Posterior cingulate gyrus (tissue), 11 donors: ENCODE measurements at places on chromosomes 5 and 9.

DNA sequence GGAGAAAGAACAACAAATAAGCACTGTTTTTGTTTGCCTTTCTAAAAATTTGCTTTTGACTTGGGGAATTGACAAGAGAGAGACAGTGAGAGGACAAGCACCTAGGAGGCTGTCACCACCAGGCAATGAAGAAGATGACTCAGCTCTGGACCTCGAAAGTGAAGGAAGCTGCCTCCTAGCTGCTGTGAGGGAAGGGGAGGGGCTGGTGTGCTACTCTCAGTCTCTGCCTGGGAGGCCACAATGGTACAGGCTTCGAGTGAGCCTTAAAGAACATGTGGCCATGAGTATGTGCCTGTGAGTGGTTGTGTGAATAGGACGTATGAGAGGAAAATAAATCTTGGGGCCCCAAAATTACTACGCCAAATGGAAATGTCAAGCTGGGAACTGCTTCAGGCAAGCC, 7.1 kb upstream of the PLK2 start:
- no peak for DNase-seq

DNA sequence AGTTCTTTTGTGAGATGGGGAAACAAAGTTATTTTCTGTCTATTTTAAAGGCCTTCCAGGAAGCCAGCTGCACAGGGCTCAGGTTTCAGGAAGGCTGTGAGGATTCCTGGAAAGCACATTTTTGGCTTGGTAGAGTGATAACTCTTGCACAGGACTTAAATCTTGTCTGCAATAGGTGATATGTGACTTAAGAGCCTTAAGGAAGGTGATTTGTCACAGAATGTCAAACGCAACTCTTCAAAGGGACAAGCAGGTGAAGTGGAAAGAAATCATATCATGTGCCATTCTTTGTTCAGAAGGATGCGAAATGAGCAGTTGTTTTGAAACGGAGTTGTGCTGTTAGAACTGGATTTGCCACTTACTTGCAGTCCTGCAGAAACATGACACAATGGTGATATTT, 459.3 kb downstream of the MAT2B start:
- no peak for DNase-seq

DNA sequence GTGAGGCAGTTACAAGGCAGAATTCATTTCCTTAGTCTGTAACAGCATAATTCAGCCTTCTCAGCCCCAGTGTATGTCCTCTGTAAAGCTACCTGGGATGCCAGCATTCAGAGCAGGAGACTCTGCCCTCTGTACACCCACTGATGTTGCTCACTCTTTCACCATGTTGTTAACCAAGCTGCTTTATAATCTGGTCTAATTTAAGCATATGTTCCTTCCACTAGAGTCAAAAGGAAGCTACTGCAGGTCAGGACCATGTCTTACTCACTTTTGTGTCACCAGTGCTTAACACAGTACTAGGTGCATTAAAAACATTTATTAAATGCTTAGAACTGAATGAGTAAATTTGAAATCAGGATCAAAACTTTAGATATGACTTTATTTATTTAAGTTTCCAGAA, 185.6 kb downstream of the FBXL17 start:
- no peak for DNase-seq

DNA sequence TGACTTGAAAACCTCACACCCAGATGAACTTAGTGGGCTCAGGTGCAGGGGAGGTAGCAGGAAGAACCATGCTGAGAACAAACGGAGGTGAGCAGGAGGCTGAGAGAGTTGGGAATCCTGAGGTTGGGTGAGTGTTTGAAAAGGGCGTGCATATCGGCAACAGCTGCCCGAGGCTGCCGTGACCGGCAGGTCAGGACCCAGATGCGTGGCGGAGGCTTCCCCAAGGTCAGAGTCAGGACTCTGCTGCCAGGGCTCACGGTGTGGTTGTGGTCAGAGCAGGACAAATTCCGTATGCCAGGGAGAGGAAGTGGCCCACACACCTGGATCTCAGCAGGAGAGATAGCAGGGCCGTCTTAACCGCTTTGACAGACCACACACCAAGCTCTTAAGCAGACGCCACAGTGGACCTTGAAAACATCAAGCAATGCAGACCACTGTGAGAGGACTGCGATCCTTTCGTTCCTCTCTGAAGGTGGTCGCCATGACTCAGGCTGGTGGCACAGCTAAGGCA, 43.1 kb downstream of the ADAMTS16 start:
- DNase-seq, result no peak

- no peak for DNase-seq
Measured at GRCh38 chr5:179554981-179555380, 4.6 kb downstream of the RUFY1 start.

- DNase-seq, result no peak
Measured at GRCh38 chr9:81517954-81518353, 171.4 kb downstream of the TLE1 start.

GRCh38 chr9:88531920-88532698, 2.9 kb upstream of the NXNL2 start:
- no peak for DNase-seq

- DNase-seq, result no peak
Measured at GRCh38 chr5:57231607-57232006, 57.7 kb downstream of the GPBP1 start.

DNA sequence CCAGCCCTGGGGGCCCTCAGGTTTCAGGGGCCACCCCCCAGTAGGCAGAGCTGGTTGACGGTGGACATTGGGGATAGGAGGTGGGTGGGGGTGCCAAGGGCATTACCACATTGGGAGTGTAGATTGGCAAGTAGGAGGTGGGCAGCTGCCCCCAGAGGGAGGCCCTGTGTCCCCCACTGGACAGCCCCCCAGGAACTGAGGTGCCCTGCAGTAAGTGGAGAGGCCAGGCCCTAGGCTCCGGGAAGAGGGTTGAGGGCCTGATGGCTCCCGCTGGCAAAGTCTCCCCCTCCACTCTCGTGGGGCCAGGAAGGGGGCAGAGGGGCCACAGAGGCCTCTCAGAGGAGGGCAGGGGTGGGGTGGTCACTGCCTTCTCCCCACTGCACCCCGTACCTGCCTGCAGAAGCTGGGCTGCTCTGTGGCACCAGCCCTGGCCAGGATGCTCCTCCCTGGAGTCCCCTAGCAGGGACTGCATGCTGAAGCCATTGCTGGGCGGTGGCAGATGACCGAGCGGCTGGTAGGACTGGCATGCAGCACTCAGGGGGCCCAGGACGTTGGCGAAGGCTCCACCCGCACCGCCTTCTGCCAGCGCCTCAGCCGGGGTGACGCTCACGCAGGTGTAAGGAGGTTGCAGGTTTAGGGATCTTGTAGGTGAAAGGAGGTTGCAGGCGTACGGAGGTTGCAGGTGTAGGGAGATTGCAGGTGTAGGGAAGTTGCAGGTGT, 89.6 kb upstream of the CACNA1B start:
- DNase-seq, result no peak

- DNase-seq, result peak; percentile 81
Measured at GRCh38 chr5:179060116-179061008, at the start of gene ZNF354C. Gene ZNF354C, plus strand, starts transcription at chr5:179060373. Its CDS starts 1,696 bp downstream, at chr5:179062069.

- no peak for DNase-seq
Measured at GRCh38 chr5:68423154-68423811, 207.7 kb downstream of the PIK3R1 start.

GRCh38 chr9:137268538-137269201, 8.9 kb upstream of the TOR4A start:
- no peak for DNase-seq

DNA sequence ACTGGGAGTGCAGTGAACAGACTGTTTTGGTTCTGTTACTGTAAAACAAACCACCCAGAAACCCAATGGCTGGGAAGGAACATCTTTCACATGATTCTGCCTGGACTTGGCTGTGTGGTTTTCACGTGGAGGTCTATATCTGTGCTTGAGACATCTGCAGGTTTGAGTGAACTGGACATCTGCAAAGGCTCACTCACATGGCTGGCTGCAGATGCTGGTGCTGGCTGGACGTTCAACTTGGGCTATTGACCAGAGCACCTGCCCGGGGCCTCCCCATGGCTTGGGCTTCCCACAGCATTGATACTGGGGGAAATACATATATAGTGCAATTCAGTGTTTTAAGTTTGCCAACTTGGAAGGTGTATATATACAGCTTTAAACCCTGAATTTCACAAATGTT, 6.8 kb downstream of the CTSL start:
- no peak for DNase-seq

DNA sequence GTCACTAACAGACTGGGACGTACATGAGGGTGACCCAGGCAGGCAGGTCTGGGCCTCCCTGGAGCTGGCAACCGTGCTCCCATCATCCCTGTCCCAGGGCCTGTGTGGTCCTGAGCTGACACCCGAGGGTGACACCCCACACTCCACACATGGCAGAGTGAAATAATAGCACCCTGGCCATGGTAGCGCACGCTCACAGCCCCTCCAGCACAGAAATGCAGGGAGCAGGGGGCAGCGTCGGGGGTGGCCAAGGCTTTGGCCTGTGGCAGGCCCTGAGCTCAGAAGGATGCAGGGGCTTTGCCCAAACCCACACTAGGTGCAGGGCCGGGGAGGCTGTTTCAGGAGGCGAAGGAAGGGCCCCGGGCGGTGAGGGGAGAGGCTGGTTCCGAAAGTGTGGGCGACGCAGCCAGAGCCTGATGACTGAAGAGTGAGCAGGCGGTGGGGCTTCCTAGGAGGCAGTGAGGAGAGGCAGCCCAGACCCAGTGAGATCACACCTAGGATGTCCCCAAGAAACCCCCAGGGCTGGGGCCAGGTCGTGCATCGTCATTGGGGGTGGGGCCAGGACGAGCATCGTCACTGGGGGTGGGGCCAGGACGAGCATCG, 12.9 kb downstream of the OR2V2 start:
- DNase-seq, result peak; percentile 70

GRCh38 chr5:35803191-35803651, 53.5 kb upstream of the IL7R start:
- DNase-seq, result peak; percentile 61

DNA sequence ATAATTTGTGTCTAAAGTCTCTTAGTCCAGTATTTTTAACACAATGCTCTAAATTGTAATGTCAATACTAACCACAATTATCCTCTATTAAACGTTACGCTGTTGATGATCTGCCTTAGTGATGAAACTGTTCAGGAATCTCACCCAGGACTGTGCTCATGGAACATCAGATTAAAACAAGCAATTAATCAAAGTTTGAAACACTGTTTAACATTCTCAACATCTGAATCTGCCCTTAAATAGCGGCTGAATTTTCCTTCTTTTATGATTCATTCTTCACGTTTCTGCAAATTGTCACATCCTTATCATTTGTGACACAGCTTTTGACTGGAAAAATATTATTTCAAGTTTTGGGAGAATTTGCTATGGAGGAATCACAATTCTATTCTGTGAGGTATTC, 113.8 kb downstream of the MARCHF11 start:
- no peak for DNase-seq

DNA sequence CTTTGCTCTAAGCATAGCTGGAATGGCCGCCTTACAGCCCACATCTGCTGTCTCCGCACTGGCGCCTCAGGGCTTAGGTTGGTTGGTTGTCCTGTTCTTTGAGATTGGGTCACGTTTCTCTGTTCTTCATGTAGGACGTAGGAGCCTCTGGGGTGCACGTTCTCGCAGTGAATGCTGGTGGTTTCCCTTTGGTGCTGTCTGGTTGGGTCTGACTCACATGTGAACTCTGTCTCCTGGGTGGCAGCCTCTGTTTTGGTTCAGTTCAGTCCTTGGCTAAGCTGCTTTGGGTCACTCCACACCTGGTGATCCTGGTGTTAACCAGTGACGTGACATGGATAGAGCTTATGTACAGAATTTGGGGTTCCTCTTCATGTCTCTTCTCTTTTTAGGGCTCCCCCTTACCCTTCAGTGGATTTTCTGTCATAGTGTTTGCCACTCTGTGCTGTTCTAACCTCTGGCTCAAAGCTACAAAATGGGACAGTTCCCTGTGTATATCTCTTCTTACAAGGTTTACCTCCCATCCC, 12.6 kb upstream of the LPCAT1 start:
- no peak for DNase-seq

DNA sequence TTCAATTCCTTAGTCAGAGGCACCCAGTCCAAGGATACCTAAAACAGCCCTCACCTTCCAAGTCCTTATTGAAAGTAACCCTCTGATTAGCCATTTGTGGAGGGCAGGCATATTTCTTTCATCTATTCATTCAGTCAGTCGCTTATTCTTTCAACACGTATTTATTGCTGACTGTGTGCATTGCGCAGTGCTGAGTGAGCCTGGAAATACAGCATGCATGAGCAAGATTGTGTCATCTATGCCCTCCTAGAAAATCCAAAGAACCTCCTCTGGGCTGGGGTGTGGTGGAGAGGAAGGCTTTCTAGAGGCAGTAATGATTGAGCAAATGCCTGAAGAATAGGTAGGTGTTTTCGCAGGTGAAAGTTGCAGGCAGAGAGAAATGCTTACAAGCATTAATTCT, 8.5 kb upstream of the FEM1C start:
- DNase-seq, result no peak

GRCh38 chr5:135066781-135067180, 32.8 kb upstream of the PITX1 start:
- no peak for DNase-seq

- DNase-seq, result no peak
Measured at GRCh38 chr5:132183723-132184122, 43.9 kb downstream of the P4HA2 start.

GRCh38 chr9:75979362-75979761, 88.9 kb downstream of the PCSK5 start:
- DNase-seq, result no peak

GRCh38 chr9:132864691-132865090, 13.4 kb downstream of the AK8 start:
- DNase-seq, result no peak

GRCh38 chr5:141313711-141314110, 6.9 kb downstream of the TAF7 start:
- no peak for DNase-seq

GRCh38 chr5:103258957-103259704, 568 bp downstream of the MACIR start:
- DNase-seq, result peak; percentile 67

- no peak for DNase-seq
Measured at GRCh38 chr9:29390859-29391258, 1817.6 kb upstream of the C9orf72 start.

- DNase-seq, result peak; percentile 31
Measured at GRCh38 chr5:163504079-163504931, 1.1 kb upstream of the MAT2B start.

DNA sequence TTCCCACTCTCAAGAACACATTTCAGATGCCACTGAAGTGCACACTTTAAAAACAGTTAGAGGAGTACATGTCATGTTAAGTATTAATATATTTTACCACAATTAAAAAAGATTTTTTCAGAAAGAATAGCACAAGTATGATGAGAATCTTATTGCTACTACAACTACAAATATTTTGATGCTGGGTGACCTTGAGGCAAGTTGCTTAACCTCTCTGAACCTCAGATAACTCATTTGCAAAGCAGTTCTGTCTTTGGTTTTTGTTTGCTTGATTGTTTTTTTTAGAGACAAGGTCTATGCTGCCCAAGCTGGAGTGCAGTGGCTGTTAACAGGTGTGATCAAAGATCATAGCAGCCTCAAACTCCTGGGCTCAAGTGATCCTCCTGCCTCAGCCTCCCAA, 13.7 kb upstream of the EBF1 start:
- DNase-seq, result no peak

- DNase-seq, result no peak
Measured at GRCh38 chr5:132102101-132102701, 28.6 kb downstream of the CSF2 start.
